Caco-2 (cell line): ENCODE measurements at places on chromosomes 1 and 21. TPM values are rescaled to one million over a fixed set of nuclear protein-coding genes. Genes with fewer than 3 reads are reported as not detected.

The TNFSF4 gene
- total RNA-seq = 1.3 and 1.7 TPM in 2 replicates

The APCS gene
- not detected in 2 replicates for total RNA-seq

The LAMC1 gene
- total RNA-seq = 323 and 350 TPM in 2 replicates

The PLCH2 gene
- total RNA-seq = 0.27 and 0.32 TPM in 2 replicates

The A3GALT2 gene
- not detected in 2 replicates for total RNA-seq

The LRRC53 gene
- total RNA-seq = not detected in 2 replicates

The SPRR2B gene
- not detected in 2 replicates for total RNA-seq

The TNN gene
- 0.12 TPM in 1 of 2 replicates, not detected in the other for total RNA-seq

The C2CD2 gene
- total RNA-seq = 12.6 and 13.5 TPM in 2 replicates

The FCAMR gene
- total RNA-seq = 0.18 TPM in 1 of 2 replicates, not detected in the other

The KCNA3 gene
- not detected in 2 replicates for total RNA-seq

The CATSPERE gene
- 0.14 and 0.79 TPM in 2 replicates for total RNA-seq

The TNFRSF9 gene
- total RNA-seq = 0.54 and 0.91 TPM in 2 replicates

The CSF3R gene
- total RNA-seq = 1.3 and 1.4 TPM in 2 replicates

The ZBTB8B gene
- not detected in 2 replicates for total RNA-seq

The AGT gene
- 38.6 and 41.9 TPM in 2 replicates for total RNA-seq

The WDR4 gene
- 35.0 and 35.4 TPM in 2 replicates for total RNA-seq

The GJA8 gene
- total RNA-seq = not detected in 2 replicates

The SH2D1B gene
- not detected in 2 replicates for total RNA-seq

The ATP5PB gene
- 194 and 219 TPM in 2 replicates for total RNA-seq

The AMY1A gene
- not detected in 2 replicates for total RNA-seq

The COA6 gene
- 41.0 and 47.6 TPM in 2 replicates for total RNA-seq

The CYP4X1 gene
- 5.5 and 7.8 TPM in 2 replicates for total RNA-seq

The L1TD1 gene
- total RNA-seq = 0.29 and 0.56 TPM in 2 replicates

The PTP4A2 gene
- total RNA-seq = 150 and 169 TPM in 2 replicates

The COG2 gene
- 46.9 and 47.9 TPM in 2 replicates for total RNA-seq

The AADACL3 gene
- total RNA-seq = not detected in 2 replicates

The APOBEC4 gene
- total RNA-seq = not detected in 2 replicates

The LAPTM5 gene
- 0.14 TPM in 1 of 2 replicates, not detected in the other for total RNA-seq

The GPR37L1 gene
- 0.07 TPM in 2 replicates for total RNA-seq

The CD1D gene
- total RNA-seq = not detected in 2 replicates

The TRAPPC3 gene
- 35.4 and 37.9 TPM in 2 replicates for total RNA-seq

The ATP1A2 gene
- total RNA-seq = 0.36 TPM in 1 of 2 replicates, not detected in the other

The KCNJ15 gene
- not detected in 2 replicates for total RNA-seq

The CHAF1B gene
- total RNA-seq = 16.4 and 18.7 TPM in 2 replicates

The IFI44 gene
- total RNA-seq = not detected in 2 replicates

The CYP2J2 gene
- 0.29 and 0.77 TPM in 2 replicates for total RNA-seq

The OR2M3 gene
- total RNA-seq = not detected in 2 replicates

The ARL8A gene
- total RNA-seq = 25.0 and 27.8 TPM in 2 replicates

The NBPF10 gene
- 2.3 TPM in 2 replicates for total RNA-seq

The AADACL4 gene
- not detected in 2 replicates for total RNA-seq

The AMY1C gene
- total RNA-seq = not detected in 2 replicates
